ENCODE measurements at places on chromosomes 7 and 10.

- DNase-seq: no peak
These were observed 102.0 kb downstream of the ADARB2 start for GRCh38 chr10:1635340-1635739.

DNA sequence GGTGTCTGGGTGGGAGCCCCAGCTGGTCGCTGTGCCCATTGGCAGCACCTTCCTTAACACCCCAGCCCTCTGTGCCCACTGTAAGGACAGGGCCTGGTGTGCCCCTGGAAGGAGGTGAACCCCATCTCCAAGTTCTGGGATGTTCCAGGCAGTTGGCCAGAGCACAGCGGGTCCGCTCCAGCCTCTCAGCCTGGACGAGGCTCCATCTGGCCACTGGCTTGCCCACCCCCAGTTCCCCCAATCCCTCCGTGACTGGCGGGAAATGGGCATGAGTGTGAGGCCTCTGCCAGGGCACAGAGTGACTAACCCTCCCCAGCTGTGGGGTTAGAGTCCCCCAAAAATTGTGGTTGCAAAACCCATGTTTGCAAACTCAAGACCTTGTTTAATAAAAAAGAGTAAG lies 15.6 kb downstream of the GRIFIN start:
- DNase-seq: no peak

- no peak for DNase-seq
These were observed 25.9 kb downstream of the ABRAXAS2 start for GRCh38 chr10:124827474-124827873.

DNA sequence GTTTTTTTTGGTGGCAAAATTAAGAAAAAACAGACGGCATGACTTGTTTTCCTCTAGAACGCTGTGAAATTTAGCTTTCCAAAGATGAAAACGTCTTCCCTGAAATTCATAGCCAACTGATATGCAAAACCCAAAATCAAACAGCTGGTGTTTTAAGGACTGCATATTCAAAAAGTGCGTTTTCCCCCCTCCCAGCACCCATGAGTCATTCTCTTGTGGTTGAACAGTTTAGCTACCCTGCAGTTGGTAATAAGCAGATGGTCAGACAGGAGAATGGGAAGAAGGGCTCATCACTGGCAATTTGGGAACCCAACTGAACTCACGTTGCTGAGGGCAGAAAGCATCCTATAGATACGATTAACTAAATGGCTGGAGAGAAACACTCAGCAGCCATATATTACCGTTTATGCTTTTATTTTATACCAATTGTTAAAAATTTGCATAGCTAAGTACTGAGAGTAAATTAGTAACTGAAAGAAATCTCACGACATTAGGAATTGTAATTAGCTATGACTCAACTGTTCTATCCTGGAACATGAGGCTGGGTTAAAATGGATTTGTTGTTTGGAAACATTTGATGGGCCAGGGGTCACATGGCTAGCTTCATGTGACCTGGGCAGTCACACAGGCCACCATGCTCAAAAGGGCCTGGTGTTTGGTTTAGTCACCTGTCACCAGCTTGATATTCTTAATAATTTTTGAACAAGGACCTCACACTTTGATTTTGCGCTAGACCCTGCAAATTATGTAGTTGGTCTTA lies 343.1 kb downstream of the PHTF2 start:
- DNase-seq: no peak

GRCh38 chr7:71687831-71688599 lies 556.1 kb downstream of the GALNT17 start:
- DNase-seq: no peak

DNA sequence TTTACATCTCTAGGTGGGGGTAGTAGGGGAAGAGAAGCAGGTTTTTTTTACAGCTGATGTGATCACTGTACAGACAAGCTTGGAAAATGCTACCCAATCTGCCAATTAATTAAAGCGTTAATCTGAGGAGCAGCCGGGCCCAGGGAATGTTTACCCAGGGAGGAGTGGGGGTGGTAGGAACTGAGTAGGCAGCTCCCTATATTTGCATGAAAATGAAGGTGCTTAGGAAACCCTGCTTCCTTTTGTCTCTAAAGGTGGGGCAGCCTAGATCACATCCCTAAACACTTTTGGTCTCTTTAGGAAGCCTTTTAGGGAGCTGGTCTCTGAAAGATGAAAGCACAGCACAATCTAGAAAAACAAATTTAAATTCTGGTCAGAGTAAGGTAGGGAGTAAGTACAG lies 53.0 kb upstream of the NFKB2 start:
- DNase-seq: no peak

GRCh38 chr10:43362191-43362839 lies 9.1 kb upstream of the FXYD4 start:
- peak; percentile 94 for DNase-seq
